ENCODE measurements at places on chromosomes 3 and 15. TPM values are rescaled to one million over a fixed set of nuclear protein-coding genes. Genes with fewer than 3 reads are reported as not detected.

Gene KLHL40
- total RNA-seq, result not detected

Gene CYP1A2
- not detected for total RNA-seq

- peak; percentile 64 for DNase-seq
Measured at GRCh38 chr3:39267631-39268548, 11.9 kb downstream of the CX3CR1 start.

GRCh38 chr15:101172501-101173071, 79.3 kb downstream of the CHSY1 start:
- DNase-seq, result no peak

GRCh38 chr15:78003539-78004008, 73.9 kb downstream of the TBC1D2B start:
- DNase-seq, result no peak

GRCh38 chr3:159945930-159946329, 42.7 kb upstream of the IL12A start:
- DNase-seq, result no peak

Measured in CD8-positive, alpha-beta T cell (primary cell).